ENCODE measurements at places on chromosomes 5 and 9.

- DNase-seq, result no peak
These were observed 299.8 kb downstream of the GABRB2 start for GRCh38 chr5:161246749-161247148.

- DNase-seq, result no peak
These were observed 36.6 kb upstream of the VCAN start for GRCh38 chr5:83434946-83435345.

GRCh38 chr9:136964171-136964689 is 12.2 kb downstream of the LCN12 start:
- no peak for DNase-seq

- no peak for DNase-seq
These were observed 214.8 kb downstream of the ISL1 start for GRCh38 chr5:51598026-51598425.

DNA sequence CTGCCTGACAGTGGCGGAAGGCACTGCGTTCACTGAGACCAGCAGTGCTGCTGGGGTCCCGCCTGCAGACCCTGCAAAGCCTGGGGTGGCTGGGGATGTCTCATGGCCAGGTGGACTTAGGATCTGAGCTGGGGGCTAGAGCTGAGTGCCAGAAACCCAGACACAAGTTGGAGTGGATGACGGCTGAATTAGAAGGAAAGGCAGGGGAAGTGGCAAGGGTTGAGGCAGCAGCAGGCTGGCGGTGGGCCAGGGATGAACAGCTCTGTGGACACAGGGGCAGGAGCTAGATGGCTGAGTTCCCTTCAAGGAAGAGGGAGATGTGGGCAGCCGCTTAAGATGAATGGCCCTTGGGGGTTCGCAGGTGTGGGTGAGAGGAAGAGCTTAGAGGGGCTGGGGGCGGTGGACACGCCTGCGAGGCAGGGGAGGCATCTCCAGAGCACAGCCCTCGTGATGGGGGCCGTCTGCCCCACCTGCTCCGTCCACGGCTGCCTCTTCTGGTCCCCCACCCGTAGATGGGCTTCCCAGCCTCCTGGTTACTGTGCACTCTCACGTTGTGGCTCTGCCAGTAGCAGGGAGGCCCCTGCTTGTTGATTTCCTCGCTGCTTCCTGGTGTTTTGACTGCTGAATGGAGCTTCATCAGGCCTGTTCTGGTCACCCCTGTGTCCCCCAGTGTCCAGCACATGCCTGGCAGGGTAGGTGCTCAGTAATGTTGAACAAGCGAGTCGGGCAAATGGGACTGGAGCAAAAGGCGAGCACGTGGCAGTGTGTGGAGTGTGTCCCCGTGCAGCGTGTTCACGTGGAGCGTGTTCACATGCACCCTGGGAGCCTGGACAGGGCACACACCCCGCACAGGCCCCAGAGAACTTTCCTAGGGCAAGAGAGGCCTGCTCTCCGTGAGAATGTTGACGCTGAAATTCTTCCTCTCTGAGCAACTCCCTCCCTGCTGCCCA is 168.2 kb downstream of the CACNA1B start:
- no peak for DNase-seq

DNA sequence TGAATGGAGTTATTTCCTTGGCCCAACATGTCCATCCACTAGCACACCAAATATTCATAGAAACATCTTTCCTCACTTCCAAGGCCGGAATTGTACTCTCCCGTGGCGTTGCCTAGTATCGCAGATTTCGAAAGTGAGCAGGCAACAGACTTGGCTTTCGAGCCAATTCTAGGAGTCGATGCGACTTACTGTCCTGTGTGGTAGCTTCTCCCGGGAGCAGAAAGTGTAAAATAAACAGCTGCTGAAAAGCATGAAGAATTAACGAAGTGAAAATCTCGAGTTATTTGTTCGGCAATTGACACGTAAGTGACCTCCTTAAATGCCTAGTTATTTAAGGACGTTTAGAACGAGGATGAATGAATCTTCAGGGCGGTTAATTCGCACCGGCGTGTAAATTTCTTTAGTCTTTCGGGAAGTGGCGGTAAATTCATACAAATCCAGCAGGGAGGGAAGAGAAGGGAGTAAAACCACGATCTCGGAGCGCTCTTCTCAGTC is 449 bp upstream of the PCSK5 start:
- no peak for DNase-seq

All from neuronal stem cell (in vitro differentiated cells).